ENCODE measurements at places on chromosomes 5 and 9.

DNA sequence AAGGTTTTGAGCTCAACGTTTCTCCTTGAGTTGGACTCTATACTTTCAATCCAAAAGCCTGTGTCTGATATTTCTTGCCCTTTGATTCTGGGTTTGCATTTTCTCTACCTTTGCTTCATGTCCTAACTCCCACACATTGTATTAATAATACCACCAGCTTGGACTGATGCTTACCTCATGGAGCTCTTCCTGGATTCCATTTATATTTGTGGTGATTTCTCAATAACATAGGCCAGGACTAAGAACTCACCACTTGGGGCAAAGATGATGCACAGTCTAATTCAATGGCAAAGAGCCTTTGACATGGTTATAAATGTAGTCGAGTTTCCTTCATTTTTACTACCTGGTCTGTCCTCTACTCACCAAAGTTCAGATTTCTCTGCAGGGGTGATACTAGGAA, 27.5 kb upstream of the EFNA5 start:
- no peak for DNase-seq

GRCh38 chr5:57320582-57320981, 146.7 kb downstream of the GPBP1 start:
- no peak for DNase-seq

DNA sequence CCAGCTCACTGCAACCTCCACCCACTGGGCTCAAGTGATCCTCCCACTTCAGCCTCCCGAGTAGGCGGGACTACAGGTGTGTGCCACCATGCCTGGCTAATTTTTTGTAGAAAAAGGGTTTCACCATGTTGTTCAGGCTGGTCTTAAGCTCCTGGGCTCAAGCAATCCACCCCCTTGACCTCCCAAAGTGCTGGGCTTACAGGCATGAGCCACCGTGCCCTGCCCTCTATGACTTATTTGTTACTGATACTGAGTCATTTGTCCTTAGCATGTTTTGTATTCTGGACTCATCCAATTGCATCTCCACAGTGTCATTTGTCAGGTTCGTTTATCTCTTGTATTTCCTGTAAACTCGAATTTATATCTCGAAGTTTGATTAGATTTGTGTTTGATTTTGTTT, 2.7 kb upstream of the ITK start:
- no peak for DNase-seq

DNA sequence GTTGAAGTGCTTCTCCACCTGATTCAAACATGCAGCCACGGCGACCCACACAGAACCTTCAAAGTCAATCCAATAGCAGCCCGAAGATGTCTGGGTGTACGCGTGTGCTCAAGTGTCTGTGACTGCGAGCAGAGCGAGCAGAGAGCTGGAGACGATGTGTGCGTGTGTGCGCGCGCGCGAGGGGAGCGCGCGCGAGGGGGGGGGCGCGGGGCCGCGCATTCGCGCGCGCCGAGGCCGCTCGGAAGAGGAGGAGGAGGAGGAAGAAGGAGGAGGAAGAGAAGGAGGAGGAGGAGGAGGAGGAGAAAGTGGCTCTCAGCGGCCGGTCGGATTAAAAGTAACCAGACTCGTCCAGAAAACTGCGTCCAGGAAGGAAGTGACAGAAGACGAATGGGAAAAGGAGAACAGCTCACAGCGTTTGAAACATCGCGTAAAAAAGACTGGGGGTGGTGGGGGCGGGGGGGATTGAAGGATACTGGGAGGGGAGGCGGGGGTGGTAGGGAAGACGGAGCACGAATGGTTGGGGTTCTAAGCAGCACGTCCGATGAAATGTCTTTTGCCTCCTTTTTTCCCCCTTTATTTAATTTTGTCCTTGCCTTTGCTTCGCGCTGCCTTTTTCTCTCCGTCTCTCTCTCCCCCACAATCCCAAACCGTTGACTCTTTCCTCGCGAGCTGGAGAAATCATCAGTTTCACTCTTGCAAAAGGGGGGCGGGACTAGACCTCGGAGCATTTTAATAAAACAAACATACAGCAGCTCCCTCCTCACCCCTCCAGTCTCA, at the start of gene MEF2C:
Gene MEF2C, minus strand, starts transcription at position 126 of the 777 bp plus-strand sequence. CDS start 59,396 bp downstream, outside the sequence.
- DNase-seq = peak; percentile 57

- DNase-seq = no peak
Measured at GRCh38 chr5:91059409-91059808, 323.7 kb downstream of the ARRDC3 start.

DNA sequence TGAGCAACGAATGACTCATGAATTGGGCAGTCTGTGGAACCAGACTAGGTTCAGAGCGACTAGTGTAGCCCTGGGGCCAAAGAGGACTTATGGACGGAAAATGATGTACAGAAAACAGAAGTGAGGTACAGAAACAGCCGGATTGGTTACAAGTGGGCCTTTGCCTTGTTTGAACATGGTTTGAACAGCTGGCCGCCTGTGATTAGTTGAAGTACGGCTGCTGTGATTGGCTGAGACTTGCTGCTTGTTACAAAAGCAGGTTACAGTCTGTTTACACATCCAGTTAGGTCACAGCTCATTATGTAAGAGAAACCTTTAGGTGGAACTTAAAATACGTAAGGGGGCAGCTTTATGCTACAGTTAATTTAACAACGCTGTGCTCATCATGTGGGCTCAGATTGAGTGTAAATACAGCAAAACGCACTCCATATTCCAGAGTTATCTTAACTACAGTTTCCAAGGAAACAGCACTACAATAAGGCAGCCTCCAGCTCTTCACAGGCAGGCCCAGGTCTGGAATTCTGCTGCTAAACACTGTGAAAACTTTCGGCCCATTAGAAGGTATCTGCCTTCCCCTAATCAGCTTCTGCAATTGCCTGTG, 6.5 kb downstream of the AMACR start:
- no peak for DNase-seq

GRCh38 chr9:110543631-110544051, 35.9 kb downstream of the SVEP1 start:
- no peak for DNase-seq
